T-helper 2 cell treated with Interferon-gamma antibody and Interleukin-4, amounts not matched to agents 100 ng/mL and 5 ng/mL, for 36 hours (primary cell): ENCODE measurements at places on chromosomes 16 and 17. TPM values are rescaled to one million over a fixed set of nuclear protein-coding genes. Genes with fewer than 3 reads are reported as not detected.

ZC3H7A gene
- 65.0 and 68.5 TPM in 2 replicates for total RNA-seq

RND2 gene
- 0.25 TPM in 1 of 2 replicates, not detected in the other for total RNA-seq

HAP1 gene
- 0.36 TPM in 2 replicates for total RNA-seq

LLGL1 gene
- total RNA-seq = 21.6 and 22.4 TPM in 2 replicates

RAB26 gene
- total RNA-seq = 0.59 TPM in 1 of 2 replicates, not detected in the other

CNGB1 gene
- total RNA-seq = not detected in 2 replicates

TANGO6 gene
- 24.6 and 25.3 TPM in 2 replicates for total RNA-seq

BMERB1 gene
- total RNA-seq = 3.9 and 4.0 TPM in 2 replicates

NPIPA3 gene
- total RNA-seq = 2.5 and 2.9 TPM in 2 replicates

IGSF6 gene
- 0.16 and 0.23 TPM in 2 replicates for total RNA-seq

C1QTNF8 gene
- not detected in 2 replicates for total RNA-seq
